Stimulated activated CD4-positive, alpha-beta T cell treated with anti-CD3 and anti-CD28 coated beads, Interleukin-4, amount 100 ng/mL, for 24 hours (primary cell): ENCODE measurements at places on chromosomes 11 and 22.

DNA sequence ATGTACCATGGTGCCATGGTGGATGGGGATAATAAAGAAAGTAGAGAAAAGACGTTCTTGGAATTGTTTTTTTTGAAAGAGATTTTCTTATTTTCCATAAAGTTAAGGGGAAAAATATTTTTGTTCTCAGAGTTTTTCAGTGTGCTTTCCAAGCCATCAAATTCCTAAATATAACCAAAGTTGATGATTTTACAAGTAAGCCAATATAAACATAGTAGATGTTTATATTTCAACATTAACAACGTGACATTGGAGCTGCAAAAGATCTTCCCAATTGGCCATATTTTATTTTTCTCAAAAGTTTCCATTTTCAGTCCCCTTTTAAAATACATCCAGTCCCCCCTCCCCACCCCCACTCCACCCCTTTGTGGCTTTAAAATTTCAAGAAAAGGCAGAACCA lies 80.9 kb upstream of the PICALM start:
- DNase-seq: no peak

DNA sequence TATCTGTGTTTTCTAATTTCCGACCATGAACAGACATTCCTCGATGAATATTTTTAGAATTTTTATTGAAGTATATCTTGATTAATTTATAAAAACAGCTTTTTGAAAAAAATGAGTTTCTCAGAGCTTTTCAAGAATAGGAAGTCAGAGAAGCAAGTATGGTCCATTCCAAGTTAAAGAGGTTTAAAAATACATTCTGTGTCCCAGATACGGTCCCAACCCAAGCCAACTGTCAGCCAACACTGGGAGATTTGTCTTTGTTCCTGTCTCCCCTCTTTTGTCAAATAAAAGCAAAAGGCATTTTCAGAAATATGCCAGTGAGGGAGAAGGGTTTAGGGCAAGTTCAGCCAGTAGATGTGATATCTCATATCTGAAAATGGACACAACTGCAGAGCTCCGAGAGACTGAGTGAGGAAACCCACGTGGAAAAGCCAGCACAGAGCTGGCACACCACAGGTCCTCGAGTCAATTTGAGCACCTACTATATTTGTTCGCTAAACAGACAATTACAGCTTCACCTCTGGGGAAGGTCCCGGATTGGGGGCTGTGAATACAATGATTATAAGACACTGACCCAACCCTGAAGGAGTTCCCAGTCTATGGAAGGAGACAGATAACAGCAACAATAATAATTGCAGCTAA lies 59.8 kb downstream of the C11orf91 start:
- DNase-seq: no peak

GRCh38 chr11:126153972-126154371 lies 57.5 kb downstream of the RPUSD4 start:
- no peak for DNase-seq

GRCh38 chr22:39471381-39472141 lies 14.7 kb downstream of the MGAT3 start:
- DNase-seq: no peak

- no peak for DNase-seq
These were observed 15.3 kb upstream of the PHLDA2 start for GRCh38 chr11:2944530-2944929.

GRCh38 chr11:69446108-69446507 lies 35.4 kb upstream of the LINC01488 start:
- no peak for DNase-seq

GRCh38 chr11:124732230-124732629 lies 7.5 kb upstream of the NRGN start:
- DNase-seq: no peak

- no peak for DNase-seq
These were observed 28.9 kb downstream of the ZNF214 start for GRCh38 chr11:6991227-6991626.

DNA sequence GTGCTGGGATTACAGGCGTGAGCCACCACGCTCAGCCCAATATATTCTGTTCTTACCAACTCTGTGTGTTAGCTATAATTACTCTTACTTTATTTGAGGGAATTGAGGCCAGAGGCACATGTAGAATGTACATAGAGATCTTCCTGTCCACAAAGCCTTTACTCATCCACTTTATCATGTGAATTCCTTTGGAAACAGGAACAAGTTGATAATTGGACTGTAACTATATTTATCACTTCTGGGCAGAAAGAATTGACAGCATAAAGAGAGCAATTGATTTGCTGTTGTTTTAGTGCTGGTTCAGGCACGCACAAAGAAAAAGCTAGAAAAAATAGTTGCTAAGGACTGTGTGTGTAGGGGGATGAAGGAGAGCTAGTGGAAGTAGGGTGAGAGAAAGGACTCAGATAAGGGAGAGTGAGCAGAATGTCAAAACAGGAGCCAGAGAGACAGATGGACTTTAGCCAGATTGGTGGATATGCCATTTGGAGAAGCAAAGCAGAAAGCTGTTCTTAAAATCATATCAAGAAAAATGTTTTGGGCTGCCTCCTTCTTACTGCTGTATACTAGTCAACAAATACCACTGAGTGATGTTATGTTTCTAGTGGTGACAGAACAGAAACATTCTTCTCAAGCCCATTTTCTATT lies 929.8 kb upstream of the CNTN5 start:
- no peak for DNase-seq

- DNase-seq: no peak
These were observed 14.6 kb upstream of the TEF start for GRCh38 chr22:41367039-41367679.

- DNase-seq: no peak
These were observed 5.0 kb downstream of the SIGIRR start for GRCh38 chr11:409600-410483.

GRCh38 chr11:6419009-6419631 lies at the start of gene APBB1:
APBB1 (minus strand) TSS chr11:6419094; CDS start chr11:6411347, 7,747 bp downstream.
- peak; percentile 69 for DNase-seq

DNA sequence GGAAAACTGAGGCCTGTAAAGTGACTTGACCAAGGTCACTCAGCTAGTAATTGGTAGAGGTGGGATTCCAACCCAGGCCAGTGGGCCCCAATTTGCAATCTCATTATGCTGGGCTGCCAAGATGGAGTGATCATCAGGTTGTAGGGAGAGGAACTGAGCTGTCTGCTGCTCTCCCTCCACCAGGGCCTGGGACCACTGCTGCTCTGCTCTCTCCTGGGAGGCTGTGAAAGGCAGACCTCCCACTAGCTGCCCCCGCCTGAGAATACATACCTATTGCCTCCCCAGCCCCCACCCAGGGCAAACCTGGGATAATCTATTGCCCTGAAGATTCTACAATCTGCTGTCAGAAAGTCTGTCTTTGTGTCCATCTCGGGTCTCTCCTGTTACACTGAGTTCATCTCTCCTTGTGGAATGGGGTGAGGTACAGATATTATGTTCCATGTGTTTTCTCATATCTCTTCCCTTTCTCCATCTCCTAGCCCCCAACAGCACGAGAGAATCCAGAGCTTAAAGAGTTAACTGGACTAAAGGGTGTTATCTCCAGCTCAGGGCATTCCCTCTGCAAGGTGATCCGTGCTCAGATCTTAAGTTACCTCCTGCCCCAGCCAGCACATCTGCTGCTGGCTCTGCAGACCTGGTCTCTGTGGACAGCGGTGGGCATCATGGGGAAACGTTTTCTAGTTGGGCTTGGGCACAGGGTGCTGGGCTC lies 5.6 kb downstream of the NECTIN1 start:
- DNase-seq: no peak
